ENCODE measurements at places on chromosomes 4 and X.

GRCh38 chrX:118963159-118963558 lies 11.3 kb upstream of the LONRF3 start:
- DNase-seq, result no peak

GRCh38 chrX:63652086-63652765 lies 132.8 kb downstream of the ARHGEF9 start:
- no peak for DNase-seq

GRCh38 chr4:41156574-41156973 lies 57.8 kb downstream of the APBB2 start:
- DNase-seq, result no peak

DNA sequence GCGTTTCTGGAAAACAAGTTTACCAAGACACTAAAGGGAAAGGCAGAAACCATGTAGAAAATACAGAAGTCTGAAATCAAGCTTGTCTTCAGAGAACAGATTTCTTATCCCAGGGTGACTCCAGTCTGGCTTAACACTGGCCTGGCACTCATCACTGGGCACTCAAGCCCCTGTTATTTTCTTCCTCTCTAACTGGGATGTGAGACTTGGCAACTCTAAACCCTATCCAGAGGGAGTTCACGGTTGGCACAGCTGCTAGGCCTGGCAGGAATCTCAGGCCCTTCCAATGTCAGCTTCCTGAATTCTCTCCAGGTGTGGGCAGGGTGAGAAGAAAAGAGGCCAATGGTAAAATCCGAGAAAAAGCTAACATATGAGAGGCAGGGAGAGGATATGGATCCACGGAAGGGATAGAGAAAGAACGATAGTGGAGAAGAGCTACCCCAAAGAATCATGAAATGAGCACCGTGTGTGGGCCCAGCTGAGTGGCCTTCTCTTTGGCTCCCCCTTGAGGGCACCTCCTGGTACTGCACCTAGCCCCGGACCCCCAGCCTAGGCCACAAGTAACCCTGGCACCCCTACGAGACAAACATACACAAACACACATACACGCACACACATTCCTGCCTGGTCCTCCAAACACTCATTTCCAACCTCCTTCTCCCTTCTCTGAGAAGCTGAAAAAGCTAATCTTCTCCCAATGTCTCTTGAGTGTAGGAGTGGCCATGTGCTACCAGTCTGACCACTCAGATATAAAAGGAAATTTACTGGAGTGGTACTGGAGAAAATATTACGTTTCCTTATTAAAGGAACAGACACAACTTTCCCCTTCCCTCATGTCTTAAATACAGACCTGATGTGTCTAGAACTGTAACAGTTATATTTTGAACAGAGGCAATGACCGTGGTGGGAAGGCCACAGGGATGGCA lies 16.6 kb upstream of the PTCHD1 start:
- DNase-seq, result no peak

GRCh38 chr4:89582756-89583505 lies 254.0 kb downstream of the SNCA start:
- DNase-seq, result no peak

- peak; percentile 7 for DNase-seq
Measured at GRCh38 chr4:100095729-100096595, 94.3 kb downstream of the DDIT4L start.
